Stimulated activated CD4-positive, alpha-beta T cell treated with anti-CD3 and anti-CD28 coated beads, Interleukin-12 subunit alpha, Interleukin-12 subunit beta, amount 100 ng/mL, for 48 hours (primary cell): ENCODE measurements at places on chromosomes 1 and 21.

DNA sequence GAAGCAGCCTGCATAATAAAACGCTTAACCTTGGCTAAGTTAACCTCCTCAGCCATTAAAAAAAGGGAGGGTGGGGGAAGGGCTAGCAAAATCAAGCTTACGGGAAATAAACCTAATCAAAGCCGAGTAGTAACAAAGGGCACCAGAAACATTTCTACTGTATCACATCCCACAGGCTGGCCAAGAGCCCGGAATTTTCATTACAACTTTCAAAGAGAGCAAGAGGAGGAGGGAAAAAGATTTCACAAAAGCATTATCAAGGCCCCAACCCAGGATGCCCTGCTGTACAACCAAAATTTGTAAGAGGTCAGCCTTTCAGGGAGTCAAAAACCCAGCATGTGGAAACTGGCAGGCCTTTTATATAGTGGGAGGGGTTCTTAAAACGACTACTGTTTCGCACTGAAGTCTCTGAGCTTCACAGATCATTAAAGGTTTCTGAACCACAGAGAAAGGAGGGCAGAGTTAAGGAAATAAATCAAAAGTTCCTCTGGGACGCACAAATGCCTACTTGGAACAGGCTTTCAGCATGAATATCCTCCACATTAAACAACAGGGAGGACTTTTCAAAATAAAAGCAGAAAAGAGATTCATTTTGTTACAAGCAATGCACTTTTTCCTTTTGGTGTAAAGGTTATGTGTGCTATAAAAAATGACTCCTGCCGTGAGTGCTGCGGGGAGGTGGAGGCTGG is 90.4 kb downstream of the SLC45A1 start:
- DNase-seq, result no peak

DNA sequence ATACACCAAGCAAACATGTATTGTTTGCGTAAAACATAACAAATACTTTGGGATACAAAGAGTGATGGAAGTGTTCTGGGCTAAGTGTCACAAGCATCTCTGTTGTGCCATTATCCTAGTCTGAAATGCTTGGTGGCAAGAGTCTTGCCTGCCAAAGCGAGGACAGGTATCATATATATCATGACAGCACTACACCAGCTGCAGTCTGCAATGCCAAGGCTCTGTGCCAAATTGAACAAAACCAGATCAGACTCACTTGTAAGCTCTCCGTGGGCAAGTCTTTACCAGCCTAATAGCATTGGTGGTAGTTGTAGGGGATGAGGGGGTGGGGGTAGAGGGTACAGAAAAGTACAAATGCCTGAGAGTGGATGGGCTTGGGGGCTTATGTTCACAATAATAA is 119.2 kb downstream of the RWDD3 start:
- DNase-seq, result no peak

GRCh38 chr1:147078606-147079399 is 93.5 kb downstream of the PRKAB2 start:
- DNase-seq, result no peak

GRCh38 chr1:180646547-180646946 is 14.7 kb downstream of the XPR1 start:
- no peak for DNase-seq

- no peak for DNase-seq
These were observed 14.2 kb downstream of the UCK2 start for GRCh38 chr1:165841582-165842017.

GRCh38 chr1:23394684-23395083 is 25.0 kb upstream of the ZNF436 start:
- DNase-seq, result no peak

GRCh38 chr1:33163621-33164519 is 18.0 kb downstream of the TRIM62 start:
- no peak for DNase-seq

- no peak for DNase-seq
These were observed 146.9 kb downstream of the PDE4B start for GRCh38 chr1:65939636-65940035.

DNA sequence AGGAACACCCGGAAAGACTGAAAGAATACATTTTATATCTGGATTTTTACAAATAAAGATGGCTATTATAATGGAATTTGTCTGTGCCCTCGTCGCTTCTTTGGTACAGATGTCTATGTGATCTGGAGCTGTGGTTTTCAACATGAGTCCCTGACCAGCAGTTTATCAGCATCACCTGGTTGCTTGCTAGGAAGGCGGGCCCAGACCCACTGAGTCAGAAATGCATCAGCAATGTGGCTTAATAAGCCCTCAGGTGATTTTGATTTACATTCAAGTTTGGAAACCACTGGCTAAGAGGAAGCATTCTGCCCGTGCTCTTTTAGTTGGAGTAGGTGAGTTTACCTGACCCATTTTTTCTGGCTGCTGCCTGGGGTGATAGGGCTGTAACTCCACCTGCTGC is 31.7 kb downstream of the ATP1A1 start:
- no peak for DNase-seq

DNA sequence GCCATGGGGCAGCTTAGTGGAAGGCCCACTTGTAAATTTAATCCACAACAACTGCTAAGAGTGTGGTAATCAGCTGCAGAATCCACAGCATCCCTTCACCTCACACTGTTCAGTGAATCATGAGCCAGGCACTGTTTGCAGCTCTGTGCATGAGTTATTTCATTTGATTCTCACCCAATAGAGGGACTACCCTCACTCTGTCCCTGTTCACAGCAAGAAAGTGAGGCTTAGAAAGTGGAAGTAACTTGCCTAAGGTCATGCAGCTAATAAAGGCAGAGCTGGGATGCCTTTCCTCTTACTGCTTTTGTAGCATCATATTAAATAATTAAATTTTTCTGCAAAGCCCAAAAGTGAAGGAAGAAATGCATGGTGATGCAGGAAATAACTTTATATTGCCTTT is 346.5 kb upstream of the PLD5 start:
- DNase-seq, result no peak

- no peak for DNase-seq
These were observed 248.9 kb upstream of the HOOK1 start for GRCh38 chr1:59565611-59566410.

DNA sequence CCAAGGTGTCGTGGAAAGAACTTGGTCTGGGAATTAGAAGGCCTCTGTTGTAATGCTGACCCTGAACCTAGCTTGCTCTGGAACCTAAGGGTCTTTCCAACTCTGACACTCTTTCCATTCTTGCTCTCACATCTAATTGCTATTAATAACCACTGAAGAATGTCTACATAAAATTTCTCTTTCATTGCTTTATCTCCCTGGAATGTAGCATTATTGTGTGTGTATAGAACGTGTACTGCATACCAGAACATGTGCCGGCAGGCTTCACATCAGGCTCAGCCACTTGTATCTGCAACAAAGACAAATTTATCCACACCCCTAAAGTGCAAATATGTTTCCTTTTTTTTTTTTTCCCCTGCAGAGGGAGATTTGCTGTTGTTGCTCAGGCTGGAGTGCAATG is 13.9 kb upstream of the LAX1 start:
- DNase-seq, result no peak

DNA sequence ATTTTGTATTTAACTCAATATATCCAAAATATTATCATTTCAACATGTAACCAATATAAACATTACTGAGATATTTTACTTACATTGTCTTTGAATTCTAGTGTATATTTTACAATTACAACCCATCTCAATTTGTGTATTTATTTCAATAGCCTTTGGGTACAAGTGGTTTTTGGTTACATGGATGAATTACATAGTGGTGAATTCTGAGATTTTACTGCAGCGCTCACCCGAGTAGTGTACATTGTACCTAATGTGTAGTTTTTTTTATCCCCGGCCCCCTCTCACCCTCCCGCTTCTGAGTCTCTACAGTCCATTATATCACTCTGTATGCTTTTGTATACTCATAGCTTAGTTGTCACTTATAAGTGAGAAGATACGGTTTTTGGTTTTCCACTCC is 117.0 kb upstream of the GALNT2 start:
- DNase-seq, result no peak

DNA sequence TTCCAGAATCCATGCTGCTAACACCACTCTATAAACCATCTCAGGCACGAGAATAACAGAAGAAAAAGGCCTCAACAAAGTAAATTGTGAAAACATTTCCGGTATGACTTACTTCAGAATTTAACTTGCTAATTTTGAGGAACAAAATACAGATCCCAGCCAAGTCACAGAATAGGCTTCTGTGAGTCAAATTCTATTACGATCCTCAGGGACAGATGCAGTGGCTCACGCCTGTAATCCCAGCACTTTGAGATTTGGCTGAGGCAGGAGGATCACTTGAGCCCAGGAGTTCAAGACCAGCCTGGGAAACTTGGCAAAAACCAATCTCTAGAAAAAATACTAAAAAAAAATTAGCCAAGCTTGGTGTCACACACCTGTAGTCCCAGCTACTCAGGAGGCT is 8.8 kb upstream of the CCDC27 start:
- DNase-seq, result no peak

GRCh38 chr1:108598340-108598739 is 38.4 kb downstream of the EEIG2 start:
- DNase-seq, result no peak

DNA sequence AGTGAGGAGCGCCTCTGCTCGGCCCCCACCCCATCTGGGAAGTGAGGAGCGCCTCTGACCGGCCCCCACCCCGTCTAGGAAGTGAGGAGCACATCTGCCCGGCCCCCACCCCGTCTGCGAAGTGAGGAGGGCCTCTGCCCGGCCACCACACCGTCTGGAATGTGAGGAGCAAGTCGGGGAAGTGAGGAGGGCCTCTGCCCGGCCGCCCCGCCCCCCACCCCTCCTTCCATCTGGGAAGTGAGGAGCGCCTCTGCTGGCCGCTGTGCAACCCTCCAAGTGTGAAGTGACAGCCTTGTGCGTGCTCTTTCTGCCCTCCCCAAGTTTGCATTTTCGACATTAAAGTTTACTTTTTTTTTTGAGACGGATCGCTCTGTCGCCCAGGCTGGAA is 5.1 kb upstream of the ZZZ3 start:
- no peak for DNase-seq

DNA sequence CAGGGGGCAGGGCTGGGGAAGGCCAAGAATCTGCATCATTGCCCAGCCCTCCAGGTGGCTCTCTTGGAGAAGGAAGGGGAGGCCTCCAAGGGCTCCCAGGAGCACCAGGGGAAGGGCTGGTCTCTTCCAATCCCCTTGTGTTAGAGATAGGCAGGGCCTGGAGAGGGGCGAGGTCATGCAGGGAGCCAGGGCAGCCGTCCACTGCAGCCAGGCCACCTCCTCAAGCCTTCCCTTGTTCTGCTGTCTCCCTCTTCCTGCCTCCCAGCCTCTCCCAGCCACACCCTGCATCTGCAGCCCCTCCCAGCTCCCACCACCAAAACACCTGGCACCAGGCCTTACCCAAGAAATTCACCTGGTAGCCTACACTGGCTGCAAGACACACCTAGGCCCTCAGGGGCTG is 105.3 kb upstream of the IFFO2 start:
- DNase-seq, result no peak

- DNase-seq, result no peak
These were observed 468.1 kb downstream of the ADGRL2 start for GRCh38 chr1:82268826-82269225.

GRCh38 chr1:44250068-44250781 is 37.0 kb downstream of the DMAP1 start:
- no peak for DNase-seq

DNA sequence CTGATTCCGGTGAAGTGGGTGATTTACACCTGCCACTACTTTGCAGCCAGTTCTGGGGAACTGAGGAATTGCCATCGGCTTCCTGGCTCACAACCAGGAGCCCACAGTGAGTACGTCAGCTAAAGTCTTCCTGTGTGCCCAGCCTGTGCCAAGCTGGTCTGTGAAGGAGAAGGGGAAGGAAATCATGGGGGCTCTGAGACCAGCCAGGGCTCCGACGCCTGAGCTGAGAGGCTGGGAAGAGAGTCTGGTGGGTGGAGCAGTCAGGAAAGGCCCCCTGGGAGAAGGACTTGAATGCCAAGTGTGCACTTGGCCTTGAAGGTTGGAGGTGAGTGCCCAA is 1.2 kb downstream of the LURAP1 start:
- no peak for DNase-seq

GRCh38 chr1:181113059-181113641 is 24.6 kb downstream of the IER5 start:
- no peak for DNase-seq

- no peak for DNase-seq
These were observed 5.7 kb downstream of the C1orf210 start for GRCh38 chr1:43279666-43280065.

- DNase-seq, result no peak
These were observed 14.4 kb downstream of the SH3GLB1 start for GRCh38 chr1:86718786-86719185.

DNA sequence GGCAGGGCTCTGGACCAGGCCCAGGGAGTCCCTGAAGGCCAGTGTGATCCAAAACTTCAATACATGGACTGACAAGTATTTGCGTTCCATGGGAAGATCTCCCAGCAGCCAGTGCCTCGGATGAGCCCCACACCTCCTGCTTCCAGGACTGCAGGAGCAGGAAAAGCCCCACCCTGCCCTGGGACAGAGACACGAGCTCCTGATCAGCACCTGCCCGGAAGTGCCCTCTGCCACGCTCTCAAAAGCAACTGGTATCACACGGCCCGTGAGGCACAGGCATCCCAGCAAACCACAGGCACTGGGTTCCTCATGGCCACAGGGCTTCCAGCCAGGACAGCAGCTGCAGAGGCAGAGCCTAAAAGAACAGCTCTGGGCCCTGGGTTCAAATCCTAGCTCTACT is 48.6 kb downstream of the ACOT7 start:
- DNase-seq, result no peak

DNA sequence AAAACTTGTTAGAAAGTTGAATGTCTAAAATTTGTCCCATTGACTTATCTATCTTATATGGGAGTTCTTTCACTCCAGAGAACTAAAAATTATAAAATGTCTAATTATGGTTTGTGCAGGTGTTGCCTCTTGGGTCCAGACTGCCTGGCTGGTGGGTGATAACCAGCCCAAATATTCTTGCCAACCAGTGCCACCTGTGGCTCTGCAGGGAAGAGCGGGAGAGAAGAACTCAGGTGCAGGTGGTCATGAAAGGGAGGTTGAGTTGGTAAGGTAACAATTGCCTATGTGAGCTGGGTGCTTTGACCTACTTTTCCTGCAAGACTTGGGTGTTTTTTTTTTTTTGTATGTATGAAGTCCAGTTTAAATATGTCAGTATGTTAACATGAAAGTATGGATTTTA is 10.2 kb downstream of the RPS6KC1 start:
- DNase-seq, result no peak

- no peak for DNase-seq
These were observed 680 bp downstream of the MAGOH start for GRCh38 chr1:53237638-53238037.

DNA sequence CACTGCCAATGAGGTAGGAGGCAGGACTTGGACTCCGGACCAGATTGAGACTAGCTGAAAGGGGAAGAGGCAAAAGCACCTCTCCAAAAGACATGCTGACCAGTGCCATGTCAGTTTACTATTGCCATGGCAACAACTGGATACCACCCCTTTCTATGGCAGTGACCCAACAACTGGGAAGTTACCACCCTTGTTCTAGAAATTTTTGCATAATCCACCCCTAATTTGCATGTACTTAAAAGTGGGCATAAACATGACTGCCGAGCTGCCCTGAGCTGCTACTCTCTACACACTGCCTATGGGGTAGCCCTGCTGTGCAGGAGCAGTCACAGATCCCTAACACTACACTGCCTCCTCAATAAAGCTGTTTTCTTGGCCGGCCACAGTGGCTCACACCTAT is 19.0 kb upstream of the SLC6A9 start:
- no peak for DNase-seq

- DNase-seq, result no peak
These were observed 5.3 kb downstream of the ARF1 start for GRCh38 chr1:228087771-228088251.
